NAMALWA (cell line): ENCODE measurements at places on chromosomes 3 and 15.

- peak; percentile 5 for DNase-seq
Observed at GRCh38 chr3:193831495-193832455, 238.8 kb downstream of the OPA1 start.

DNA sequence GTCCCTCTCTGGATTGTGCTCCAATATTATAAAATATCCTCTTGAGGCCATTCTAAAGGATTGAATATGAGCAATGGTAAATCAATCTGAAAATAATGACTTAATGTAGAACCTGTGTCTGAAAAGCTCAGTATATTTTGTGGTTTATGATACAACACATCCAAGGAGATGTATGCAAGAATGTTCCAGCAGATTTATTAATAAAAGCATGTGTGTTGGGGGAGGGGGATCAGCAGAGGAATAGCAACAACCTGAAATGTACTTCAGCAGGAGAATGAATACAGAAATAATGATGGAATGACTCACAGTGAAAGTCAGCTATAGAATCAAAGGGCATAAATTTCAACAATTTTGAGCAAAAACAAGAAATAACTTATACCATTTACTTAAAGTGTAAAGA lies 56.7 kb upstream of the NUDT16 start:
- DNase-seq = no peak

DNA sequence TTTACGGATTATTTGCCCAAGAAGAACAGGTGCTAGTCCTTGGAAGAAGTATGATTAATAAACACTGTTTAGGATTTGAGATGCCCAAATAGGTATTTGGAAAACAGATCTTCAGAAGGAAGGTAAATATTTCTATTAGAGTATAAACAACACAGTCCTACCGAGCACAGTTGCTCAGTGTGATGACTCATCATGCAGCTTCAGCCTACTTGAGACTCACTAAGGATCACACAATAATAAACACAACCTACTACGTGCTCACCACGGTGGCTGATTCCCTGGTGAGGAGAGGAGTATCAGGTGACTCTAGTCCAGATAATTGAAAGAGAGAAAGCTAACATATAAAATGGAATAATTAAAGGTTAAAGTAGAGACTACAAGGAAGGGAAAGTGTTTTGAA lies 72.0 kb downstream of the PDZRN3 start:
- no peak for DNase-seq

DNA sequence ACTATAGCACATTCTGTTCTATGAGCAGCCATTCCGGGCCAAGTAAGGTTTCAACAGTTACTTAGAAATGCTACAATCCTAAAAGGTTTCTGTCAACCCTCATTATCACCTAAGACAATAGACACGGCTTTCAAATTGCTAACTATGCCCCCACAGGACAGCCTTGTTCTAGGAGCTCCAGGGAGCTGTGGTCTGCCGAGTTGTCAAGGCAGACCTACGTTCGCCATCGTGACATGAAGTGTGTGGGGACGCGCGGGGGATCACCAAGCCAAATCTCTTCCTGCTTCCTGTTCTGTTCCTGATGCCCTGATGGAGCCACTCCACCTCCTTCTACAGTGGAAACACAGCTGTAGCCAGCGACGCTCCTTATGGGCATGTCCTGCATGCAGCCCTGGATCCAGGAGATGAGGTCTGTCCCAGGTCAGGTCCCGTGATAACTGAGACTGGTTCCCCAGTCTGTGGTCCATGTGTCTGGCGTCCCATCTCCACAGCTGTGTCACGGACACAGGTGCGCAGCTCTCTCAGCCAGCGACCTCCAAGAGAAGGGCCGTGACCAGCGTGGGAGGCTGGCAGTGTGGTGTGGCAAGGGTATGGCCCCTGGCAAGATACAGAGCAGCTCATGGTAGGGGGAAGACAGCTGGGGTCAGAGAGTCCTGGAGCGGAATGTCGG lies 82.8 kb downstream of the PCSK6 start:
- DNase-seq = no peak

DNA sequence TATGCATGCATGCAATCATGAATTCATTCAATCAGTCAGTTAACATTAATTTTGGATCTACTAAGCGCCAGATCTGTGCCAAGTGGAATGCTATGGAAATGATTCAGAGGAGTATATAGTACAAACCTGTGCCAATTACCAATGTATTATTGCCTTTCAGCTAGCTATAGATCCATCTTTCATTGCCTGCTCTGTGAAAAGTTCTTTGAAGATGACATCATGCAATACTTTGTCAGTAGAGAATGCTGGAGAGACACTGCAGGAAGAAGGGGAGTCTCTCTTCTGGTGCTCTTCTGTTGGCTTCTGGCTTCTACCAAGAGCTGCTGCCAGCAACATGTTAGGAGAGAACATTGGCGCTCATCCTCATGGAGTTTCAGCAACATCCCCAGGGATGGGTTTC lies 81.0 kb upstream of the LMCD1 start:
- no peak for DNase-seq

DNA sequence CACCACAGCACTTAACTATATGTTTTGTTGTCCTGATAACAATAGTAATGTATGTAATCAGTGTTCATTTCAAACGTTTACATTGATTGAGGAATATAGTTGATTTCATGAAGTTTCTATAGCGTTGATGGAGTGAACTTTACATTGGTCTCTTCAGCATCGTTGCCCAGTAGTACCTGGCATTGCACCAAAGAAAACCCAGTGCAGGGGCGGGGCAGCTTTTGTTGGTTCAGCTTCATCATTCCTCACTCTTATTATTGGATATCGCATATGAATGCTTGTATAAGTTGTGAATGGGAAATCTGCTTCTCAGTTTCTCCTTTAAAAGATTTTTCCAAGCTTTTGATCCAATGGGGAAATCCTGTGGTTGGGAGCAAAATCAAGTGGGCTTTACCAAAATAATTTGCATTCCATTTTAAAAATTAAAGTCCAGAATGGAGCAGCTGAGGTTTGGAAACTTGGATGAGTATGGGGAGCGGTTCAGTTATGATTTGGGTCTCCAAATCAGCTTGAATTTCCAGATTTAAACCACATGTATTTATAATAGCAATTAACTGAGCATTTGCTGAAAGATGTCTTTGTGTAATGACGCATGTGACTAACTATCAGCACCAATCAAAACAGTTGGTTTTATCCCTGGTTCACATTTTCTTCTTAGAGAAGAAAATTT lies 213.7 kb downstream of the ALCAM start:
- DNase-seq = no peak

DNA sequence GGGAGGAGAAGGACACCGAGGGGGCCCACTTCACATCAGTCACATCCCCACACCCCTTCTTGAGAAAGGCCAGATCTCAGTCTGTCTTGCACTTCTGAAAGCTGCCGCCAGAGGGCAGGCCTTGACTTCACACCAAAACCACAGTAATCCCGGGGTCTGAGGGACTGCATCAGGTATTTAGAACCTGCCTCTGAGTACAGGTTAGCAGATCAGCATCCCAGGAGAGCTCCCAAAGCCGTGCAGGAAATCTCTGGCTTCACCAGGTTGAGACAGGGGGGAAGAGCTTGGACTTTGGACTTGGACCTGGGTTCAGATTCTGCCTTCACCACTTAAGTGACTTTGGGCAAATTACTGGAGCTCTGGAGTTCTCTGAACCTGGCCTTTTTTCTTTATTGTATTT lies 50.3 kb downstream of the LHFPL4 start:
- peak; percentile 88 for DNase-seq

GRCh38 chr3:151384741-151385174 lies at the start of gene P2RY12:
TSS of gene P2RY12 (minus strand) at chr3:151384753. CDS start at chr3:151338845, 45,908 bp downstream.
- peak; percentile 44 for DNase-seq

DNA sequence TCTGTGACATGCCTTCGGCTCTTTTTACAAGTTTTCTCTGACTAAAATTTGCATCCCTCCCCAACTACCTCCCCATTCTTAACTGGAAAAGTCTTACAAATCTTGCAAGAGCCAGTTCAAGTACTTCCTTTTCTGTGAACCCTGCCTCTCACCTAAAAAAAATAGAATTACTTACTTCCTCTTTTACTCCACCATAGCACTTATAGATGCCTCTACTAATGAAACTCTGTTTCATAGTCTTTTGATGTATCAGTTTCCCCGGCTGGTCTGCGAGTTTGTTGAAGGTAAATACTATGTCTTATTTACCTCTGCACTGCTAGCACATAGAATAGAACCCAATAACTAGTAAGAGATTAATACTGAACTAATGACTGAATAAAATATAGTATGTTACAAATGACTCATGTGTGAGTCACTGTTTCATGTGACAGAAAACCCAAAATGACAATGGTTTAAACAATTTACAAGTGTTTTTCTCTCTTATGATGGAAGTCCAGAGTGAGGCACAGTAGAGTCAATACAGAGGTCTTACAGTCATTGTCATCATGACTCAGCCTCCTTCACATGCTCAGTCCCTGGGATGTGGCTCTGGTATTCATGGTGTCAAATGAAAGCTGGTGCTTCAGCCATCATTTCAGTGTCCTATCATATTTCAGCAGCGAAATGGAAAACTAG lies 393.5 kb downstream of the RSL24D1 start:
- peak; percentile 26 for DNase-seq

DNA sequence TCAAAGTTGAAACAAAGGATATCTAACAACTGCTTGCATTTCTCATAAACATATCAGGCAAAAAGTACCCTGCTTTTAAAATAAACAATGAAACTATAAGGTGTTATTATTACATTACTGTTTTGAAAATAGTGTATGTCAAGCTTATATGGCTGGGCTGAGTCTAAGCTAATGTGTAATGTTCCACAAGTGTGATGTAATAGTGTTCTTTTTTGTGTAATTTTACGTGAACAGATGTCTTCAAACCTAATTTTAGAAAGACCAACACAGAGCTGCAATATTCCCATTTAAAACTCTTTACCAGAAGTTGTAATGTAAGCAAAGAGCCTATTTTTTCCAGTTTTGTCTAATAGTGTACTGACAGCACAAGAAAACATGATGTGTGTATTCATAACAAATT lies 34.0 kb downstream of the MINDY2 start:
- DNase-seq = no peak

- no peak for DNase-seq
Observed at GRCh38 chr15:99970891-99971430, 237.7 kb upstream of the LYSMD4 start.

- DNase-seq = no peak
Observed at GRCh38 chr3:69178838-69179739, 56.7 kb upstream of the LMOD3 start.

- DNase-seq = no peak
Observed at GRCh38 chr15:56832125-56832524, 86.3 kb upstream of the TCF12 start.

DNA sequence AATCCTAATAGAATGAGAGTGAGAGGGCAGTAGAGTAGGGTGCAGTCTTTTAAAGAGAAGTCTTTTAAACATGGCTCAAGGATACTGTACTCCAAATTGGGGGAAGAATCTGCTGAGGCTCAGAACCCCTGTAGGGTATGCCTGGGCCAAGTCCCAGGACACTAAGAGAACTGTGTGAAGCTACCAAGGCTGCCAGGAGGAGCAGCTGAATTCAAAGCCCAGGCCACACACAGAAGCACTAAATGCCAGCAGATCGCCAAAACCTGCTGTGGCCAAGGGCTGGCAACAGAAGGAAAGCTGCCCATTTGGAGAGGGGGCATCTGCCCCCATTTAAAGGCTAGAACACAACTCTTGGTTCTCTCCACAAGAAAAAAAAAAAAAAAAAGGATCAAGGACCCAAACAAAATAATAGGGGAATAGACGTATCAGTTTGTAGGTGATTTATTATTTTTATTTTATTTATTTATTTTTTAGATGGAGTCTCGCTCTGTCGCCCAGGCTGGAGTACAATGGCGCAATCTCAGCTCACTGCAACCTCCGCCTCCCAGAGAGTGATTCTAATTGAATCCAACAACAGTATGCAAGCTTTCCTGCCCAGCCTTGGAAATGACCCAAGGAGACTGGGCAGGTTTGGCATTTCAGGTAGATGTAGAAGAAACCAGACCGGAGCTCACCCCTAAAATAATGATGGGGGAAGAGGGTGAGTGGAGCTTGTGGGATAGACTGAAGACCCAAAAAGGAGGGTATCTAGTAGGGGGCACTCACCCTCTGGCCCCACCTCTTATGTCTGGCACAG lies 279.0 kb upstream of the WNT5A start:
- no peak for DNase-seq

DNA sequence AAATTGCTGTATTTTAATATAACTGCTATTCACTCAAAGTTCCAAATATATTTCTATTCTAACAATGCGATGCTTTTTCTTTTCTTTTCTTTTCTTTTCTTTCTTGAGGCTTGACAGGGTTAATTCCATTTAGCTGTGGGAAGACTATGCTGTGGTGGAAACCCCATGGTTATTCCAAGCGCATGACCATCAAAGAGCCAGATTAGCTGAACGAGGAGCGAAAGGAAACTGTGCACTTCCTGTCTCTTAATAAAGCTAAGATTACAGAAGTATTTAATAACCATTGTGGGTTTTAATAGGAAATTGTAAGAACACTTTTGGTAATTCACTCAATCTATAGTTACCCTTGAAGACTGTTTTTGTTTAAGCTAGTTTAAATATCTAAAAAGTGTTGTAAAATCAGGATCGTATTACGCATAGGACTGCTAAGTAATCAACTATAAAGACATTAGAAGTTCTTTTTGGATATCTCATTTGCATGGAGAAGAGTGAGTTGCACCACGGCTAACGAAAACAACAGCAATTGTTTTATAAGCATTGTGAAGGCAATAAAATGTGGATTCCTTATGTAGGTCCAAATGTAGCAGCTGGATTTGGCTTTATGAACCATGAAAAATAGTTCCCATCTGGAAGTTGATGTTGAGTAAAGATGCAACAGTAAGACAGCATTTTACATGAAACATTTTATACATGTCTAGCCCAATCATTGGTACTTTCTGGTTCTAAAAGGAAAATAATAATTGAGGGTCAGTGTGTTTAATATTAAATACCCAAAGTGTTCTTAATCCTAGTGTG lies 105.4 kb downstream of the ZIC1 start:
- no peak for DNase-seq

DNA sequence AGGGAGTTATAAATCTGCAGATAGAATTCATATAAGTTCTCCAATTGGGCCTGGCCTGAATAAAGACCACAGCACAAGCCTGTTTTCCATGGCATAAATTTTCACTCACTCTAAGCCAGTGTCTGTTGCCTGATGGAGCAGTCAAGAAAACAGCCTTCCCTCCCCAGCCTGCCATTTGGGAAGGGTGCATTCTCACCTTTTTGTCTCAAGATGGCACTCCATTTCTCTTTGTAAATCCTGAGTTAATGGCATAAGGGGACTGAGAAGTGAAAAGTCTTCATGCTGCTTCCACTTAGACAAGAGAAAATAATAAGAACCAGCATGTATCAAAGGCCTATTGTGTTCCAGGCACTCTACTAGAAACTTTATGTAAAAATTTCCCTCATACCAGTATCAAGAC lies 115.6 kb upstream of the MANF start:
- no peak for DNase-seq

DNA sequence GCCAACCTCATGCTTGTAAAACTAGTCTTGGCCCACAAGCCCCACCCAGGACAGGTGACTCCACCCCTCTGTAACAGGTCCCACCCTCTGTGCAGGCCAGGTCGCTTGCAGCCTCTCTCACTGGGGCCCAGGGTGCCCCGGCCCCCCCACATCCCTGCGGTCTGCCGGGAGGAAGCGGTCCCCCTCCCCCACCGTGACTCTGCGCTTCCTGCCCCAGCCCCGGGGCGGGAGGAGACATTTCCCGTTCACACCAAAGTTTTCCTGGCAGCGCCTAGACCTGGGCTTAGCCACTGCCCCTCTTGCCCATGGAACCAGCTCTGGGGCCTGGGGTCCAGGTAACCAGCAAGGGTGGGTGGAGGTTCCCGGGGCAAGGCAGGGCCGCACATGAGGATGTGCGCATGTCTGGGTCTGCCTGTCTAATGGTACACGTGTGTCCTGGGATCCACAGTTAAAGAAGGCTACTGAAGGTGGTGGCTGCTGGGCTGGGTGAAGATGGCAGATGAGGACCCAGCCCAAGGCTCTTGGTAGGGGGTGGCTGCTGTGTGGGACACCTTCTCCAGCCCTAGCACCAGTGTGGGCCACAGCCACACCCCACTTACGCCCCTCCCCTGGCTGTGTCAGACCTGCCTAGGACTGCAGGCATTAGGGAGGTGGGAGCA lies 8.4 kb downstream of the NBEAL2 start:
- DNase-seq = no peak
